Naive thymus-derived CD8-positive, alpha-beta T cell (primary cell): ENCODE measurements at places on chromosomes 11 and 22.
A peak's percentile ranks its signal among the peaks of the same experiment; 100 is the strongest.

- no peak for DNase-seq
Measured at GRCh38 chr11:24896118-24896835, 399.4 kb downstream of the LUZP2 start.

DNA sequence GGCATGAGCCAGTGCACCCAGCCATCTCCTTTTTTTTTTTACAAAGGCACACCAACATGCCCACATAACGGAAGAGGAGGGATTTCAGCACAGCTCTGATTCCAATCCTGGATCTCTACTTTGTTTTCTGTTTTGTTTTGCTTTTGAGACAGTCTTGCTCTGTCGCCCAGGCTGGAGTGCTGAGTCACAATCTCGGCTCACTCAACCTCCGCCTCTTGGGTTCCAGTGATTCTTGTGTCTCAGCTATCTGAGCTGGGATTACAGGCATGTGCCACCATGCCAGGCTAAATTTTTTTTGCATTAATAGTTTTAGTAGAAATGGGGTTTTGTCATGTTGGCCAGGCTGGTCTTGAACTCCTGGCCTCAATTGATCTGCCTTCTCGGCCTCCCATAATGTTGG is 28.1 kb downstream of the VSTM5 start:
- DNase-seq = no peak

GRCh38 chr11:126830216-126830806 is 170.3 kb downstream of the KIRREL3 start:
- DNase-seq = no peak

- DNase-seq = no peak
Measured at GRCh38 chr11:79092791-79093353, 348.0 kb downstream of the TENM4 start.

- DNase-seq = no peak
Measured at GRCh38 chr11:70824605-70825245, 426.4 kb downstream of the CTTN start.

DNA sequence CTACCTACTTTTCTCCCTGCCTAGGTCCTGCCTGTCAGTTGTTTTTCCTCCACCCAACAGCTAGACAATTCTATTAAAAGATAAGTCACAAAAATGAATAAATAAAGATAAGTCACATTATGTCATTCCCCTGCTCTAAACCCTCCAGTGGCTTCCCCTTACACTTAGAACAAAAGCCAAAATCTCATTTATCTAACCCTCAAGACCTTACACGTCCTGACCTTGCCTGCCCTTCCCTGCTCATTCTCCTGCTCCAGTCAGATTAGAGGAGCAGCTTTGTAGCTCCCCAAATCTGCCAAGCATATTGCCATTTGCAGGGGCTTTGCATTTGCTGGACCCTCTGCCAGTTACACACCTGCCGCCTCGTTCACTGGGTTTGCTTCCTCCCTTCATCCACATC is 16.7 kb downstream of the KREMEN1 start:
- DNase-seq = no peak

DNA sequence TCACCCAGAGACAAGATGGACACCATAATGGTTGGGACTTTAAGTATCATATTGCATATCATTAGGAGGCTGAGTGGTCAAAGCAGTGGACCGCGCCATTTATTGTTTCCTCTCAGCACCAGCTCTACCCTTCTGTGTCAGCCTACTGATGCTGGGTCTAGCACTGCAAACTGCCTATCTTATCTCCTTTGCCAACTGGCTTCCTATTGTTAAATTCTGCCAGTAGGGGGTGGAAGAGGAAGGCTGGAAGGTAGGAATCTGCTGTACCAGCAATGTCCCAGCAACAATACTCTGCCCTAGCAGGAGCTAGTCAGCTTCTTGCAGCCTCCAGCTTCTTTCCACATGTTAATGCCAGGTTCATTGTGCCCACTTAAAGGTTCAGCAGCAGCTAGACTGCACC is 367.1 kb upstream of the PDGFD start:
- peak; percentile 6 for DNase-seq

DNA sequence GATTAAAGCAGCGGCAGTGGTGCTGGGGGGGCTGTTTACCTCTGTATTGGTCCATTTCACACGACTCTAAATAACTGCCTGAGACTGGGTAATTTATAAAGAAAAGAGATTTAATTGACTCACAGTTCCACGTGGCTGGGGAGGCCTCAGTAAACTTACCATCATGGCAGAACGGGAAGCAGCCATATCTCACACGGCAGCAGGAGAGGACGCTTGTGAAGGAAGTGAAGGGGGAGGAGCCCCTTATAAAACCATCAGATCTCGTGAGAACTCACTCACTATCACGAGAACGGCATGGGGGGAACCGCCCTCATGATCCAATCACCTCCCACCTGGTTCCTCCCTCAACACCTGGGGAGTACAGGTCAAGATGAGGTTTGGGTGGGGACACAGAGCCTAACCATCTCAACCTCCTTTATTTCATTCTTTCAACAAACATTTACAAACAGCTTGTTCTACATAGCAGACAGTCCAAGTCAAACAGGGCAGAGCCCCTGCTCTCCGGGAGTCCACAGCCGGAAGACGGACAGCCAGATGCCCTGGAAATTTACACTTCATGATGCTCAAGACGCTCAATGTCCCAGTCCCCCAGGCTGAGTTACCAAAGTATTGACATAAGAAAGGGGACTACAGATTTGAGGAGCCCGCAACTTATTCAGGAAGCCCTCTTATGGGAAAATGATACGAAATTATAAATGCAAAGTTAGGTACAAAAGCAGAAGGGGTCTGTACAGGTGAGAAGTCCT is 26.3 kb upstream of the HMGXB4 start:
- no peak for DNase-seq

DNA sequence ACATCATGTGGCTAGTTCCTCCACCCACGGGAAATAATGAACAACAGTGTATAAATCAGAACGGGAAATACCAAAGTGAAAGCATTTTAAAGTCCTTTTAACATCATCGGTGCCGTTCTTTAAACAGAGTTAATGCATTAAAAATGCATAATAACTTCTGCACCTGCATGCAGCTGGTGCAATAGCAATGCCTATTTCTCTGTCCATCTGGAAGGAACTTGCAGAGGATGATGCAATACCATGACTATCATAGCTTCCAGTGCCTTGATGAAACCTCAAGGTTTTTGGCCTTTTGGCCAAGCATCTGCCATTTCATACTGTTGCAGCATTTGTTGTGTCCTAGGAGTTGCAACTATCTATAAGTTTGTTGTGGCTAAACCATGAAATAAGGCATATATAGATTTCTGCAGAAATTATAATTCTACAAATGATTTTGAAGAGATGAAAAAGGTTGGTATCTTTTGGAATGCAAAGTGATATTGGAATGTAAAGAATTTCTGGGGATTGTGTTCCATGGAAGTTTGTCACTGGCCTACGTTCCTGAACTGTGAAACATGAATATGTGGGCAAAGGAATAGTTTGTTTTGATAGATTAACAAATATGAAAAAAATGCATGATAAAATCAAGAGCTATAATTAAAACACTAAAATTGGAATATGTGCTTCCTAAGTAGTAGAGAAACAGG is 9.8 kb upstream of the EIF3F start:
- DNase-seq = no peak

DNA sequence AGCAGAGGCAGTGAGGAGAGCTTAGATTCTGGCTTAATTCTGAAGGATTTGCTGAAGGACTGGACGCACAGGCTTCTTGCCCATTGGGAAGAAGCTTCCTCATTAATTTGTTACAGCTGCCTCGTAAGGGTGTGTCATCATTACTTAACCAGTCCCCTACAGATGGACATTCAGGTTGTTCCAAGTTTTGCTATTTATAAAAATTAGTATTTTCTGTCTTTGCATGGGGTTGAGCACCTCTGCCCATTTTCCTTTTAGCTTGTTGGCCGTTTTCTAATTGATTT is 38.1 kb downstream of the CAPN1 start:
- DNase-seq = no peak

- peak; percentile 30 for DNase-seq
Measured at GRCh38 chr11:17730608-17731462, 3.7 kb upstream of the KCNC1 start.

DNA sequence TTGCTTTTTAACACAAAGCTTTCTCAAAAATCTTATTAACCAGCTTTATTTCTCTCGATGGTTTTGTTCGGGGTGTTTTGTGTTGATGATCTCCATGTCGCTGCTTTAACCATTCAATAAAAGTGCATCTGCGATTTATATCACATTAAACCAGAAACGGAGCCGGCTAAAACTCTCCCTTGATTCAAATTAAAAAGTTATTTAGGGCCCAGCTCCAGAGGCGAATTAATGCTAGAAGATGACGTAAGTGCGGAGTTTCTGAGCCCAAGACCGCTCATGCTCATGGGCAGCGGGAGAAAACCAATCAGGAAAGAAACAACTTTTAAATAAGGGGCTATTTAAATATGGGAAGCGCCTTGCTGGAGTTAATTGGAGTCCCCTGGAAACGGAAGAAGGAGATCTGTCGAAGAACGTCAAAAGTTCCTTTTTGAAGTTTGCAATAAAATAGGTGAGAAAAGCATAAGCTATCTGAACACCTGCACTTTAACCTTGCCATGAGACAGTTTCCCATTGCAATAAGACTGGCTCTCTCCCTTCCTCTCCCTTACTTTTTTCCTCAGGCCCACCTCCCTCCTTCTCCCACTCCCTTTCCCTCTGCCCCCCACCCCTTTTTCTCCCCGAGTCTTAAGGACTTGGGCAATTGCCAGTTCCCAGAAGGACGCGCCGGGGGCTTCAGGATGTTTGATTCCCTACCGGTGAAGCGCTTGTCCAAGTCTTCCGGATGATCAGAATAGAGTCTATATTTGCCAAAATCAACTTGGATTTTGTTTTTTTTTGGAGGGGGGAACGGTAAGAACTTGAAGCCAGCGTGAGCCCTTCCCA is 1.9 kb upstream of the DBX1 start:
- no peak for DNase-seq

DNA sequence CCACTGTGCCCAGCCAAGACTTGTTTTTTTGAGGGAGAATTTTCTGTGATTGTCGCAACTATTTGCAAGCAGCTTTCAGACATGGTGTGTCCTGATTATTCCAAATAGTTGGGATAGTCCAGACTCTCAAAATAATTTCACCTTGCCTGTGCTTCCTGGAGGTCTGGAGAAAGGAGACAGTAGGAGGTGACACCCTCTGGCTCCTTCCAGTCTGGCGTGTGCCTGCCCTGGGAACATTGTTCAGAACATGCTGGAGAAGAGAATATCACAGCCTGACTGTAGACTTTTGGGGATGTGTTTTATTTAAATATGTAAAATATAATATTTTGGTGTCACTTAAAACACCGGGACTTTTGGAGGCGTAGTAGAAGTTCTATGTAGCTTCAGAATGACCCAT is 14.9 kb downstream of the ZNRF3 start:
- no peak for DNase-seq

DNA sequence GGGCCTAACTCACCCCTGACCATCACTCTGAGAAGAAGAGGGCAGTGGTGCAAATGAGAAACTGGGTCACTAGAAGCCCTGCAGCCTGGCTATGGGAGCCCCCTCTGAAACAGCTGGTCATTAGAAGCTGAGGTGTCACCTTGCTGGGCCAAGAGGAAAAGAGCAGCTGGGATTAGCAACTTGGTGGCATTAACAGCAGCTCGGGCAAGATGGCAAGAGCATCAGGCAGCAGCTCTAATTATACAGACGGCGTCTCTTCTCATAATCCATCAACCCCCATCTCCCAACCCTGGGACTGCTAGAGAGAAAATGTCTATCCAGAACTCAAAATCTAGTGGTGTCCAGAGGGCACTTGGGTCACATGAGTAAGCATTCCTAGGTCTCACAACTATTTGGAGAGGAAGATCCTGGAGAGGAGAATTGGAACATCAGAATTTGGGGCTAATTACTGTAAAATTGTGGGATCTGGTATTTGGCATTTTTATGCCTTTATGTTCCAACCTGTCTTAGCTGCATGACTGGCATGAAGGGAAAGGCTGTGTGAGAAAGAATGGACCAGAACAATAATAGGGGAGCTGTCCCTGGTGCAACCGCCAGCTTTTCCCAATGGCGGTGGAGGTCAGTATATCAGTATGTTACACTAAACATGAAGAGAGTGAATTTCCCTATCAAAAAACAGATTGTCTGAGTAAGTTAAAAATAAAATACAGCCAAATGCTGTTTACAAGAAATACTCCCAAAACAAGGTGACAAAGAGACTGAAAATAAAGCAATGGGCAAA is 7.6 kb upstream of the LMO1 start:
- DNase-seq = no peak

DNA sequence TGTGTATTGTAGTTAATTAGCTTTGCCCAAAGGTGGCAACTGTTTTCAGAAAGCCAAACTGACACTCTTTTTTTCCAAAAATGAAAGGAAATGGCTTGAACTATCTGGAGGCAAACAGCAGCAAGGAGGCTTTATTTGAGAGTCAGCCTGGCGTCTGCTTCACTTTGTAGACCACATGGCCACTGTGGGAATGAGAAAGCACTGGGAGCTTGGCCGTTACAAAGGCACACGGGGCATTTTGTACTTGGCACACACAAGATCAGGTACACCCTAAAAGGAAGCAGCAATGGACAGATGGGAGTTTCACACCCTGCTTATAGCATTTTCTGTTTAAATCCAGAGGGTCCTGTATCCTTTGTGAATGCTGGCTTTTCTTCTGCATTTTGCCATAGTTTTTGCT is 126.3 kb downstream of the MPPED2 start:
- DNase-seq = no peak

DNA sequence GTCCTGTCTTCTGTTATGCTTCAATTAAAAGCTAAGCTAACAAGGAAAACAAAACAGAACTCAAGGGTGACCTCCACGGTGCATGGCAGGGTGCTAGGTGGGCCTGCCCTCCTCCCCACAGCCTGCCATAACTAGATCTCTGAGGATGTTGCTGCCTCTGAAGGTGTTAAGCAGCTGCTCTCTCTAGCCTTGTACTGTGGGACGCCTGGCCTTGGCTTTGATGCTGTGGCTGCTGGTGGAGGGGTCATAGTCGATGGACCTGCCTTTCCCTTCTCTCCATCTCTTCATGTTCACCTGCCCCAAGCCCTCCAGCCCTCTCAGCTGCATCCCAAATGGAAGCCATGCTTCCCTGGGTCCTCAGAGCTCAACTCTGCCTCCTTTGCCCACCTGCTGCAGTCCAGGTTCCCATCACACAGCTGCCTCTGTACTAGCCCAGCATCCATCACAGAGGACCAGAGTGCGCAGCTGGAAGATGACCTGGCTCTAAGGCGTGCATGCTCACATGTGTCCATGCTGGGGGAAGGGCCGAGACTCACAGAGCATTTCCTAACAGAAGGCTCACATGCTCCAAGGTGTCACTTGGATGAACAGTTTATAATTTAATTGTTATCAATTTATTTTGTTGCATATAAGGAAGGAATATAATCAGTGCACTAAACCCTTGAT is 180.3 kb upstream of the E2F8 start:
- no peak for DNase-seq

- DNase-seq = no peak
Measured at GRCh38 chr11:44325698-44326097, 15.8 kb upstream of the ALX4 start.

GRCh38 chr22:50260801-50261614 is 475 bp downstream of the MAPK12 start:
- no peak for DNase-seq

DNA sequence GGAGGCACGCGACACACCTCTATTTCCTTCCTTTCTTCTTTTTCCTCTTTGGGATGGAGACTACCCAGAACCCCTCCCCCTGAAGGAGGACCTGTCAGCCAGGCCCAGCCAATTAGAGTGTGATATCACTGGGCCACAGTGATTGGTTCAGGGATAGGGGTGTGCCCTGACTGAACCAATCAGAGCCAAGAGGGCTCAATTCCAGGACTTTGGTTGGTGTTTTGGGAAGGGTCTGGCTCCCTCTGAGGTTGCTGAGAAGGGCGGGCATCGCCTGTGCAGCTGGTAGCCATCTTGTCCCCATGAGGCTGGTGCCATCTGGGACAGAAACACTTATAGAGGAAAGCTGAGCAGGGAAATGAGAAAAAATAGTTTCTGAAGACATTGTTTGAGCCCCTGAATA is 71.4 kb downstream of the CHST1 start:
- DNase-seq = no peak
